Progenitor cell of endocrine pancreas (in vitro differentiated cells): ENCODE measurements at places on chromosomes 16 and 17.

DNA sequence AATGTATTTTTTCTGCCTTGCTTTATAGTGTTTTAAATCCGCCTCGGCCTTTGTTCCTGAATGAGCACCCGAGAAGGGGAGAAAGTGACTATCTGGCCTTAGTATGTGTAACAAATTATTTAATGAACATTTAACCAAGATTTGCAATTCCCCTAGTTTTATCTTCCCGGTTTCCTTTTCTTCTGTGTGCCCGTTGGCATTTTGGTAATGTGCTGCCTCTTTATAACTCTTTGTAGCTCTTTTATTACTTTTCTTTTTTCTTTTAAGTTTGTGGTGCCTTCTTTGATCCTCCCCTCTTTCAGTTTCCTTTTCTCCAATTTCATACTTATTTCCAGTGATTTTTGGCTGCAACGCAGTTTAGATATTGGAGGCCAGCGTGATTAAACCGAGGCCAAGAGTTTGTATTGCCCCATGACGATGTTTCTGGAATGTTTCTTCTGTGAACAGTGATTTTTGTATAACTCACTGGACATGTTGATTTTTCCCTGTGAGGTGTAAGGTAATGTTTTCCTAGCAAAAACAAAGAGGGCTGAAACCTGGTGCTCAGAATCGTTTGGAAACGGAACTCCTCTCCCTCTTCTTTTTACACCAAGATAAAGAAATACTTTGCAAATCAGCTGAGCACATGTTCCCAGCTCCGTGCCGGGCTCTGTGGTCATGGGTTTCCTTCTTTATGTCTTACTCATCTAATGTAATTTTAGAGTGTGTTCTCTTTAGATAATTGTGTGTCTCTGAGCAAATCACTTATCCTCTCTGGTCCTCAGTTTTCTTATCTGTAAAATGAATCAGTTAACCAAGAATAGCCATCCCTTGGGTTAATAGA is 344.3 kb downstream of the WWOX start:
- DNase-seq, result no peak

DNA sequence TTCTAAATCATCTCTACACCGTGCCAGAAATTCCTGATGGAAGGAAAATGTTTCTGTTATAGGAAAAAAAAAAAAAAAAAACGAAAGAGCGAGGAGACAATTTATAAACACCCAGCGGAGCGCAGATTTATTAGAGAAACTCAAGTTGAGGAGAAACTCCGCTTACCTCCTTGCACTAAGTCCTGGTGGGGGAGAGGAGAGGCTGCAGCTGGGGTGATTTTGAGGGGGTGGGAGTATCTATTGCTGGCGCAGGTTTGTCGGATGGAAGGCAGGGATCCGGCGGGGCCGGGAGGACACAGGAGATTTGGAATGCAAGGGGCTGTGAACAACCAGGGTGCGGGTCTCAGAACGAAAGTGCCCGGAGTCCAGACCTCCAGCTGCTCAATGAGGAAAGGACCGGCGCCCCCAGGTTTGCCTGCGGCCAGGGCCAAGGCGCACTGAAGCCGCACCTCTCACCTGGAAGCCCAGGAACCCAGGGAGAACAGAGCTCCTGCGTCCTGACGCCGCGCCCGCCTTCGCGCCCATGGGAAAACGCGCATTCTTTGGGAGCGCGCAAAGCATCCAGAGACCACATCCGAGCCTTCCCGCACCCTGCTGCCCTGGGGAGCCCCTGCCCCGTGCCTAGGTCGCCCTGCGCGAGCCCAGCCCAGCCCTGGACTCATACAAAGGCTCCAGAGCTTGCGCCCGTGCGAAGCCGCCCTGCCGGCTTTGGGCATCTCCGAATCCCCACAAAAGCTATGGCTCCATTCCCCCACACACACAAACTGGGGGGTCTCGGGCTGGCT is 2.6 kb upstream of the HOXB8 start:
- no peak for DNase-seq

DNA sequence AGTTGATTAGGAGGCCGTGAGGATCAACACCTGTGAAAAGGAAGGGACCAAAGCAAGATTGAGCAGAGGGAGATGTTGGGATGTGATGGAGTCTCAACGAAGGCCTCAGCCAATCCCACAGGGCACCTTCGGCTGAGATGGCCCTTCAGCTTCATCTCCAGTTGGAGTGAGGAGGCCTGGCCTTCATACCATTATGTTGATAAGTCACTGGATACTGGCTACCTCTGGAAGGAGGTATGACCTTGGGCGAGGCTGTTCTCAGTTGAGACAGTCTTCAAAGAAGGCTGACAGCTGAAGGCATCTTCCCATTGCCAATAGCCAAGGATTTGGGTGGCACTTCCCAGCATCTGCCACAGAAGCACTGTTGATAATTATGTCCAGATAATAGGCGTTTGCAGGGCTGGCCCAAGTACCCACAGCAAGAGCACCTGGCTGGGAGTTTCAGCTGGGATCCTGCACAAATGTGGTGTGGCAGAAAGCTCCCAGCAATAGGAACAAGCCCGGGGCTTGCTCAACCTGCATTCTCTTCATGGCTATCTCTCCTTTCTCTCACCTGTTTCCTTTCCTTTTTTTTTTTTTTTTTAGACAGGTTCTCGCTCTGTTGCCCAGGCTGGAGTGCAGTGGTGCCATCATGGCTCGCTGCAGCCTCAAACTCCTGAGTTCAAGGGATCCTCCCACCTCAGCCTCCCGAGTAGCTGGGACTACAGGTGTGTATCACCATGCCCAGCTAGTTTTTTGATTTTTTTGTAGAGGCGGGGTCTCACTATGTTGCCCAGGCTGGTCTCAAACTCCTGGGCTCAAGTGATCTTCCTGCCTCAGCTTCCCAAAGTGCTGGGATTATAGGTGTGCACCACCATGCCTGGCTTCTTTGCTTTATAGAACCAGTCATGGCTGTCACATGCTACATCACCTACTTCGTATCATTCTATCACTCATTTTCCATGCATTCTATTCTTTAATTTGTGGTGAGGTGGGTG is 18.2 kb upstream of the MAP3K14 start:
- no peak for DNase-seq

DNA sequence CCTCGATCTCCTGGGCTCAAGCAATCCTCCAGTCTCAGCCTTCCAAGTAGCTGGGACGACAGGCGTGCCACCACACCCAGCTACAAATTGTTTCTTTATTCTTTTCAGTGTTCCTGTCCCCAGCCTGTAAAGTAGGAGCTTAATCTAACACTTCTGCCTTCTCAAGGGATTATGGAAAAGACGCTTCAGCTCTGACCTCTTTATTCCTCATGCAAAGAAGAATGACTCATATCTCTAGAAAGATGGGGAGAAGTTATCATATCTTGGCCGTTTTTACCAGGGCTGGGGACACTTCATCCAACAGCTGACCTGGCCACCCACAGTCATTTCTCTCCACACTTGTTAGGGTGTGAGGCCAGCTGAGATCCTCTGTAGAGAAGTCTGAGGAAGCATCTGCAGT is 172.6 kb downstream of the HAPSTR1 start:
- DNase-seq, result no peak

DNA sequence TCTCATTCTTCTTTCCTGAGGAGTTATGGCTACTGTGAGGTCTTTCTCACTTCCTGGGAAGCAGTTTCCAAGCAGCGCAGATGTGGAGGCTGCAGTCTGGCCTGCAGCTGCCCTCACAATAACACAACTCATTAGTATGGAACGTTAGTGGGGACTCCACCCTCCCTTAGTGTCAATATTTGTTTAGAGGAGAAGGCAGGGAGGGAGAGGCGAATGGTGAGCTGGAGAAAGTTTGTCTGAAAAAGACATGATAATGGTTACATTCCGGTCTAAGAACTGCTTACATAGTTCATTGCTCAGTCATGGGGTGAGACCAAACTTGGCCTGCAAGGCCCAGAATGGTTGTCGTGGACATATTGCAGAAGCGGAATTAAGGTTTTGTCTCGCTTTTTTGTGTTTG is 170.2 kb downstream of the HS3ST3B1 start:
- no peak for DNase-seq

DNA sequence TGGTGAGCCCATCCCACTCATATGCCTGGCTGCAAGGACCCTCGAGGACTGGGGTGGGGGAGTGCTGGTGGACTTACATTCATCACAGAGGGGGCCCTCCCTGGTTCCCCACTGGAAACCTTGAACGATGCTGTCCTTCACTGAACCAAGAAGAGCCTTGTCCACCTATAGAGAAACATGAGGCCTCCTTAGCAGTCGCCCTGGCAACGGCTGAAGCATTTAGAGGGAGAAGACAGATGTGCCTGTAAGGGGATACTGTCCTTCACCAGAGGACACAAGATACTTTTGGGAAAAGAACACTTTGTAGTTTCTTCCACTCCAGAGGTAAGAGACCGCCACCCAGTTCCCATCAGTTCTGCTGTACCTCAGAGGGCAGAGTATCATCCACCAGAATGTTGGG is 6.5 kb downstream of the HIGD1B start:
- DNase-seq, result no peak

DNA sequence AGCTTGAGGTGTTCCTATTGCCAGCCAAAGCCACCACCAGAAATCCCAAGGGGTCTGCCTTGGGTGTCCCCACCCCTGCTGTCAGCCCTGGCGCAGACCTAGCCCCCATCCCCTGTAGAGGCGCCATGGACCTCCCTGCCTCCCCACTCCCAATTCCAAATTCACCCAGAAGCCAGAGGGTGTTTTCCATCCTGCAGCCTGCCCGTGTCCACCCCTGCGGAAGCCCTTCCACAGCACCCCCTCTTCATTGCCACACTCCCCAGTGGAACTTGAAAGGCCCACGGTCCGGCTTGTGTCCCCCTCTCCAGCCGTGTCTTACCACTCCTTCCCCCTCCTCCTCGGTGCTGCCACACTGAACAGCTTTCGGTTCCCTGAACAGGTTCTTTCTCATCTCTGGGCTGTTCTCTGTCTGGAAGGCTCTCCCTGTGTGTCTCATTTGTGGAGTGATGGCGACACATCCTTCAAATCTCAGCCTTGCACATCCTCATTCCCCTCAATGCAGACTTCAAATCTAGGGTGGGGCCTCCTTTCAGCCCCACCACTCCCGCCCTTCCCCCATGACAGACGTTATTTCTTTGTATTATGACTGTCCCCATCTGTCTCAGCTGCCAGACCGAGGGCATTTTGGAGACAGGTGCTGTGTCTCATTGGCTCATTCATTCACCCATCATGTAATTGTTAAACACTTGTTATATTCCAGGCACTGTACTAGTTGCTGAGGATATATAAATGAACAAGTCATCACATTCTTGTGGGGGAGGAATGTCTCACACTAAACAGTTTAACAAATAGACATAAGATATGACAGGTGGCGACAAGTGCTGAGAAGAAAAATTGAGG is 36.3 kb downstream of the ADGRG5 start:
- DNase-seq, result no peak

- no peak for DNase-seq
Measured at GRCh38 chr17:62781831-62782251, 26.3 kb downstream of the MARCHF10 start.

DNA sequence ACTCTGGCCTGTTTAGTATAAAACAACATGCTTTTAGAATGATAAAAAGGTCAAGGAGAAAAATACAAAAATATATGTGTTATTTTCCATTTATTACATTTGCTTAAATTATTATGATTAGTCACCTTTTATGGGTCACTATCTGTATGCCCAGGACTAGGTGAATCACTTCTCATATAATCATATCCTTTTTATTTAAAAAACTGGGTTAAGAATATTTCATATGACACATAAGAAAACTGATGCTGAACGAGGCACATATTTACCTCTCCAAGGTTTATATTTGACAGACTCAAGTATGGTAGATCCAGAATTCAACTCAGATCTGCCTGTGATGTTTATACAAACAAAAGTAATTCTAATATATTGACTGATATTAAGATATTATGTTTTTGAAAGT is 134.5 kb downstream of the CDH8 start:
- DNase-seq, result no peak

GRCh38 chr17:78609191-78609641 is 32.0 kb upstream of the DNAH17 start:
- no peak for DNase-seq

- no peak for DNase-seq
Measured at GRCh38 chr16:87185983-87186382, 131.2 kb downstream of the C16orf95 start.

DNA sequence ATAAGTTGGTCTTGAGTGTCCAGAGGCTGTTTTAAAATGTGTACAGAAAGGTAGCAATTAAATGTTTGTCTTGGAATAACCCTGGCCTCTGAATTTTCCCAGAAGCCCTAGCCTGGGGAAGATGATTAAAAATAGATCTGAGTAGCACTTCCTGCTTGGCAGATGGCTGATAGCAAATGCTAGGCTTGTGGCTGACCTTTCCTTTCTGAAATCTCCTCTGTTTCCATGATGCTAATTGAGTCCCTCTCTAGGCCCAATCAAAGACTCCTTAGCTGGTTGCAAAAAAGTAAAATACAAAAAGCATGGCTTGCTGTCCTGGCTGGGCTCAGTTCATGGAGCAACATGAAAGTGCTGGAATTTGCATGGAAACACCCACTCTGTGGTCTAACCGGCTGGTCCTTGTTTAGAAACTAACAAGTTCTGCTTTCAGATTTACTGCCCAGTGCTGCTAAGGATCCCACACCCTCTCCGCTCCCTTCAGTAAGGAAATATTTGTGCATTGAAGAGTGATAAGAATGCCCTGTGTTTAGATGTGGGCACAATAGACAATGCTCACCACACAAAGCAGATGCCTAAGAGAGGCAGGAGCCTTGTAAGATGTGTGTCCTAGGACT is 40.8 kb downstream of the YPEL2 start:
- no peak for DNase-seq

DNA sequence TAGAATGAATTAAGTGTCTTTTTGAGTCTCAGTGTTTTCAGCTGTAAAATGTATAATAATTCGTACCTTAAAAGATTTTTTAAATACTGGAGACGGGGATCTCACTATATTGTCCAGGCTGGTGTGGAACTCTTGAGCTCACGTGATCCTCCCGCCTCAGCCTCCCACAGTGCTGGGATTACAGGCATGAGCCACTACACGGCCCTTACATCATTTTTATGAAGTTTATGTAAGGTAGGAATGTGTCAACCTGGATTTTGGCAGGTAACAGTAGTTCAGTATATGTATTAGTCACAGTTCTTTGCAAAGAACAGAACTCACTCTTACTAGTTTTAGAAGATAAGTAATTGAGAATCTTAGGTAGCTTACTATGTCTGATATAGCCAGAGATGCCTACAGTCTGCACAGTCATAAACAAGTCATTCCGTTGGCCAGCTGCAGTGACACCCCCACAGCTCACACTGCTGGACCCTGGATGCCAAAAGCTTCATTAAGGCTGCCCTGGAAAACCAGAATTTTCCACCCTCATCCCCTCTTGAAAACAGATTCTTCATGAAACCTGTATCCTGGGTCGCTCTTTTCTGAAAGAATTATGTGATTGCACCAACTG is 583 bp upstream of the COX6A2 start:
- no peak for DNase-seq

GRCh38 chr16:48447940-48448536 is 62.8 kb upstream of the SIAH1 start:
- no peak for DNase-seq

DNA sequence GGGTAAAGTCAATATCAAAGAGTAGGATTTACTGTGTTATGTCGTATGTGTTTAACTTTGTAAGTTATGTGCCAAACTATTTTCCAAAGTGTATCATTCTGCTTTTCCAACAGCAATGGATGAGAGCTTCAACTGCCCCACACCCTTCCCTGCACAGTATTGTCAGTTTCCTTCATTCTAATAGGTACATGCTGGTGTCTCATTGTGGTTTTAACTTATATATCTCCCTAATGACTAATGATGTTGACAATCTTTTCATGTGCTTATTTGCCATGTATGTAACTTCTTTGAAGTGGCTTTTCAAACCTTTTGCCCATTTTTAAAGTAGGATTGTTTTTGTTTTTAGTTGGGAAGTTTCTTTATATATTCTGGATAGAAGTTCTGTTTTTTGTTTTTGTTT is 3.8 kb downstream of the DDX19B start:
- no peak for DNase-seq

GRCh38 chr16:4682084-4682591 is 11.2 kb upstream of the NUDT16L1 start:
- DNase-seq, result no peak

- DNase-seq, result no peak
Measured at GRCh38 chr17:63552211-63552610, 1.9 kb downstream of the DCAF7 start.
